ENCODE measurements at places on chromosomes 5 and 9.
A peak's percentile ranks its signal among the peaks of the same experiment; 100 is the strongest.

DNA sequence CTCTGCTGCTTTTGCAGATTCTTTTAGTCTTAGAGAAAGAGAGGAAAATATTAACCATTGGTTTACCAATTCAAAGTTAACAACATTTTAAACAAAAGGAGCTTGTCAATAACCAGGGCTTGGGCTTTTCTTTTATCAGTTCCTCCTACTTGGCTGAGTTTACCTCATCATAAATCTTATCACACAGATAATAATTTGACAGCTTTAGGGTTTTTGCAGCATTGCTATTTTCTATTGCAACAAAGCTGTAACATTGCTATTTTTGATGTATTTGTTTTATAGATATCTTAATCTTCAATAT lies 9.8 kb upstream of the ABL1 start:
- no peak for DNase-seq

GRCh38 chr9:83655433-83655832 lies 32.5 kb downstream of the IDNK start:
- DNase-seq = no peak

DNA sequence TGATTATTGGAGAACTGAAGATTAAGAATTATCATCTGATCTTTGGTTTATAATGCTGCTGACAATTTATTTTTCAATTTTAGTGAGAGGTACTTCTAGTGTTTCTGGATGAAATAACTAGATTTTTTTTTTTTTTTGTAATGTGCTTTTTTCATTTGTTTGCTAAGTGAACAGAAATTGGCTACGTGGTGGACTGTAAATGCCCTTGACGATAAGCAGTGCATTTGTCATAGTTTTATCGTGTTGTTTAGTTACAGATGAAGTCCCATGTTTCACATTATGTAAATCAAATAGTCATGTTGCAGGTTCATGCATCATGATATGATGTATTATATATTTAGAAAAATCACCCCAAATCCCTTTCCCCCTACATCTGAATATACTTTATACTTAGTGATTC lies 81.0 kb downstream of the ADAMTS19 start:
- no peak for DNase-seq

- DNase-seq = peak; percentile 12
These were observed 46.2 kb downstream of the MCTP1 start for GRCh38 chr5:95238560-95239325.

- peak; percentile 98 for DNase-seq
These were observed 132.9 kb upstream of the NR3C1 start for GRCh38 chr5:143536364-143536763.

DNA sequence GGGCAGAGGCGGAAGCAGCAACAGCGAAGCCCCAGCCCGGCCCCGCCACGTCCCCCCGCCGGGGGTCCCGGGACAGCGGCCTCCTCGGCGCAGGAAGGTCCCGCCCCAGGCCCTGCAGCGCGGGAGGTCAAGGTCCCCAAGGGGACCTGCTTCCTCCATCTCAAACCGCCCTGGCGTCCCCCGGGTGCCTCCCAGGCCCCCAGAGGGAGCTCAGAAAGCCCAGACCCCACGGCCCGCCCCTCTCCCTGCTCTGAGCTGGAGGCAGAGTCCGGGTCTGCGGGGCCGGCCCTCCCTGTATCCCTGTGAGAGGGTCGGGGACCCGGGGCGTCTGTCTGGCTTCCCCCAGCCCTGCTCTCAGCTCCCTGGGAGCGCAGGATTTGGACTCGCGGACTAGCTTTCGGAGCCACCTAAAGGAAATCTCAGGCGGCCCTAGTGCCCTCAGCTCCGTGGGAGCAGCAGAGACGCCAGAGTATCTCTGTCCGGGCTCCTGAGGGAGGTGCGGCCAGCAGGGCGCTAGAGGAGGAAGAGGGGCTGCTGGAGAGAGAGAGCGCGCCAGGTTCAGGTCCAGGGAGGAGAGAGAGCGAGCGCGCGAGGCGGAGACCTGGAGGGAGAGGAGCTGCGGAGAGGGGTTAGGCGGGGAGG lies 30.7 kb downstream of the EXOC3 start:
- no peak for DNase-seq

- DNase-seq = no peak
These were observed 2.5 kb upstream of the TMEM174 start for GRCh38 chr5:73170522-73170921.

- no peak for DNase-seq
These were observed 17.6 kb downstream of the NSUN2 start for GRCh38 chr5:6615034-6615815.

DNA sequence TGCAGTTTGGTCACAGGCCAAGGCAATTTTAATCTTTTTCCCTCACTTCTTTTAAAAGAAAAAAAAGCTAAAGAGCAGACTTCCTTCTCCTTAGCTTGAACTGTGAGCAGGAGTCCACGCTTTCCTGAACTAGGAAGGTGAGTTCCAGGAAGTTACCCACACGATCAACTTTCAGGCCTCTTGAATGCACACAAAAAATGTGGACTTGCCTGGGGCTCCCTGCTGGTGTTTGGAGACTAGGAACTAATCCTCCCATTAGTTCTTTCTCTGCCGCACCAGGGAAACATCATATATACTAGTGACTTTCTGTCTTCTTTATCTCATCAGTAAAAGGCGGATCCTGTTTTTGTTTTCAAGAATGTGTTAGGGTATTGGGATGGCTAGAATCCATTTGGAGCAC lies 240.0 kb downstream of the GOLPH3 start:
- DNase-seq = no peak

GRCh38 chr5:122192497-122193496 lies 63.5 kb downstream of the ZNF474 start:
- peak; percentile 50 for DNase-seq

GRCh38 chr5:138180183-138180782 lies 1.4 kb downstream of the KIF20A start:
- peak; percentile 21 for DNase-seq

DNA sequence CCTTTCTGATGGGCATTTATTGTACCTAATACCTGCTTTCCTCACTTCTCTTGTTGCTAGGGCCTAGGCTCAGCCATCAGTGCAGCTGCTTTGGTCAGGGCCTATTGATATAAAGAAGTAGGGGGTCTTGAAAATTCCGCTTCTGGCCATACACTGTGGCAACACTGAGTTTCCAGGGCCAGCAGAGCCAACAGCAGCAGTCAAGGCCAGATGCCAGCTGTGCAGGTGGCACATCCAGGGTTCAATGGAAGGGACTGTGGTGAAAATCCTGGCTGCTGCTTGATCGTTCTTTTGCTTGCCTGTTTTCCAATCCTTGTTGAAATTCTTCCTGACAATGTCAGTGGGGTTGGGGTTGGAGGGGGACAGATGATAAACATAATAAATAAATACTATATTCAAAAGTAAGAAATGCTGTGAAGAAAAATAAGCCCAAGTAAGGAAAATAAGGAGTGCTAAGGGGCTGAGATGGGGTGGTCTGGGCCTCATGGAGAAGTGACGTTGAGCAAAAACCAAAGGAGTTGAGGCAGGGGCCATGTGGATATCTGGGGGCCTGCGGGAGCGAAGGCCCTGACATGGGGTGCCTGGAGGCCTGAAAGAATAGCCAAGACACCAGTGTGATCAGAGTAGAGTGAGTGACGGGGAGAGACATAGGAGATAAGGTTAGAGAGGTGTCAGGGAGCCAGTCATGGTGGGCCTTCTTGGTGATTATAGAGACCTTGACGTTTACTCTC lies 91.0 kb upstream of the ALDH1B1 start:
- no peak for DNase-seq

DNA sequence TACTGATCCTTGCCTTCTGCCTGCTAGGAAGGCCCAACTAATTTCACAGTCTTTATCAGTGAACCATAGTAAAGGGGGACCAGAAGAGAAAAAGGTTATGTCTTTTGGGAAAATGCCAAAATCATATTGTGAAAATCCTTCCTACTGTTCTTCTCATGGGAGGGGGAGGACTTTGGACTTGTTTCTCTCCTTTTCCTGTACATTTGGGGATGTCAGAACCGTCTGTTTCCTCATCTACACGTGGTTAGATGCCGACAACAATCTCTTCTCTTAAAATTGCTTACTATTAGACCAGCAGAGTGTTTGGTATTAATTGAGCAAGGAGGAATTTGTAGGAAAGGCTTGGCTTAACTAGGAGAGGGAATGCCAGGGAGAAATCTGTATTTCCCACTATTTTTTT lies 77.2 kb downstream of the TMC1 start:
- no peak for DNase-seq

DNA sequence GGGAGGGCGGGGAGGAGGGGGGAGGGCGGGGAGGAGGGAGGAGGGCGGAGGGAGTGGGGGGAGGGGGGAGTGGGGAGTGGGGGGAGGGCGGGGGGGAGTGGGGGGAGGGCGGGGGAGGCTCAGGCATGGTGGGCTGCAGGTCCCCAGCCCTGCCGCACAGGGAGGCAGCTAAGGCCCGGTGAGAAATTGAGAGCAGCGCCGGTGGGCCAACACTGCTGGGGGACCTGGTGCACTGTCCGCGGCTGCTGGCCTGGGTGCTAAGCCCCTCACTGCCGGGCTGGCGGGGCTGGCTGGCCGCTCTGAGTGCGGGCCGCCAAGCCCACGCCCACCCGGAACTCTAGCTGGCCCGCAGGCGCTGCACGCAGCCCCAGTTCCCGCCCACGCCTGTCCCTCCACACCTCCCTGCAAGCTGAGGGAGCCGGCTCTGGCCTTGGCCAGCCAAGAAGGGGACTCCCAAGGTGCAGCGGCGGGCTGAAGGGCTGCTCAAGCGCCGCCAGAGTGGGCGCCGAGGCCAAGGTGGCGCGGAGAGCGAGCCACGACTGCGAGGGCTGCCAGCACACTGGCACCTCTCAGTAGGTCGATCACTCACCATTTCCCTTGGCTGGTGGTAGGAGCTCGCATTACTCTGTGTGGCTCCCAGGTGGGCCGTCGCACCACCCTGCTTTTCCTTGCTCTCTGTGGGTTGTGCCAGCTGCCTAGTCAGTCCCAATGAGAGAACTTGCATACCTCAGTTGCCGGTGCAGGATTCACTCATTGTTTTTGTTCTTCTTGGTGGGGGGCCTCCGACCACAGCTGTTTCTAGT lies 160.2 kb downstream of the CNTLN start:
- DNase-seq = no peak

GRCh38 chr5:92313385-92313784 lies 930.3 kb upstream of the ARRDC3 start:
- DNase-seq = no peak

DNA sequence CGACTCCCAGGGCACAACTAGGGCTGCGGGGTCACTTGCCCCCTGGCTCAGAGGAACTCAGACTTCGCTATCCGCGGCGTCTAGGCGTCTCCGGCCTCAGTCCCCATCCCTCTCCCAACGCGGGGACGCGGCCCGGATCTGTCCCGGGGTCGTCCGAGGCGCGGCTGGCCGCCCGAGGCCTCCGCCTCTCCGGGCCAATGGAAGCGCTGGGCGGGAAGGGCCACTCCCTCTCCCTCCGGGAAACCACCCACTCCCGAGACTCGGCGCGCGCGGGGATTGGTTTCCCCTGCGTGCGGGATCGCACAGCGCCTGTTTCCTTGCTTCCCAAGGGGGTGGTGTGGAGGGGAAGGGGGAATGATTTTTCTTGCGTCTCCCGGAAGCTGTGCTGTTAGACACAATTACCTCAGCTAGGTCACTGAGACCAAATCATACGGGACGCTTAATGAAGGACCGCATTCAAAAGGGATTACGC lies 38.3 kb downstream of the NR2F1 start:
- no peak for DNase-seq

- DNase-seq = no peak
These were observed 384.6 kb downstream of the SH3GL2 start for GRCh38 chr9:17963498-17963897.

GRCh38 chr5:154966081-154966841 lies 25.4 kb downstream of the MRPL22 start:
- no peak for DNase-seq

DNA sequence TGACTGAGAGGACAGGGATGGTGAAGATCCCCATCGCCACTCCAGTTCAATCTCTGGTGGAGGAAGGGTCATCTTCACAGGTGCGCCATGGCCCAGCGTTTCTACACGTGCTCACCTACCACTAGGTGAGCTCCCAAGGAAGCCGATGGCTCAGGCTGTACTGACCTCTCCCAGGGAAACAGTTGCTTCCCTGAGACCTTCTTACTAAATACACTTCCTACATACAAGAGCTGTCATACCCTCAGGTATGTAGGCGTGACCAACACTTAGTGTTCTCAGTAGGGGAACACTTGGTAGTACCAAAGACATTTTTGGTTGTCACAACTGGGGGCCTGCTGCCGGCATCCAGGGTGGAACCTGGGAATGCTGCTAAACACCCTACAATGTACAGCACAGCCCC lies 75.2 kb downstream of the TENT4A start:
- no peak for DNase-seq

- DNase-seq = peak; percentile 35
These were observed 26.2 kb downstream of the RAD23B start for GRCh38 chr9:107309271-107309670.

DNA sequence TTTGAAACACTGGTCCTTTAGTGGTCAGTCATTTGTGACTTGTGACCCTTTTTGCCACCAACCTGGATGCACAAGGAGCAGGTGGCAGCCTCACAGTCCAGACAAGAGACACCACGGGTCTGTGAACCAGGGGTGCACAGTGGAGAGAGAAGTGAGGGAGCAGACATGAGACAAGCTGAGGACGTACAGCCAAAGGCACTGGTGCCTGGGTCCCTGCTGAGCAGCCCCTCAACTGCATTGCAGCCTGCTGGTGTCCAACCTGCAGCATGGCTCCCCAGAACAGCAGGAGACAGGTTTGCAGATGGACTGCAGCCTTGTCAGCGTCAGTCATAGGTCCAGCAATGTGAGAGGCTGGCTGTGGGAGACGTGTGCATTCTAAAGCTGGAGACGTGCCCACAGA lies 124.2 kb upstream of the FSTL4 start:
- no peak for DNase-seq

GRCh38 chr5:133819977-133820471 lies 148.4 kb downstream of the C5orf15 start:
- no peak for DNase-seq

DNA sequence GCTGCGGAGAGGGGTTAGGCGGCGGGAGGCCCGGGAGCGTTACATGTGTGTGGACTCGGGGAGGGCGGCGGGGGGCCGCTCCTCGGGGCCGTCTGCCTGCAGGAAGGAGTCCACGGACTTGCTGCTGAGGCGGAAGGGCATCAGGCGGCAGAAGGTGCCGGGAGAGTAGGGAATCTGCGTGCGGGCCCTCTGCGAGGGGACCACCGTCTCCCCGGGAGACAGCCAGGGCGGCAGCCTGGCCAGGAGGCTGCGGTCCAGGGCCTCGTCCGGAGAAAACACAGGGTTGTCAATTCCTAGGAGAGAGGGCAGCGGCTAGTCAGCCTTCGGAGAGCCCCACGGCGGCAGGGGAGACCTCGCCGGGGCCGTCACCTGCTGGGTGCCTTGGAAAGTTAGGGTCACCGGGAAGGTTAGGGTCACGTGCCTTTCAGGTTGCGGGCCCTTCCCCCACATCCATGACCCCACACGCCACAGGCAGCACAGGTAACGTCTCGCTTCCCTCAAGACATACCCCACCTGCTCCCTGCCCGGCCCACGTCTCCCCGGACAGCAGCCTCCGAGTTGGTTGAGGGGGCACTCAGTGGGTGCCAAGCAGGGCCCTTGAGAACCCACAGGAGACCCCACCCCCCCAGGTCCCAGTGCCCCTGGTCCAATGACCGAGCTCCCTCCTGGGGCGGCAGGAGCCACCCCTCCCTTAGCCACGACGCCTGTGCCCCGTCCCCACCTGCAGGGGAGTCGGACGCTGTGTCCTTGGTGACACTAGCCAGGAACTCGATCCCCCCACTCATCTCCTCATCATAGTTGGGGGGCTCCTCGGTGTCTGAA lies 32.1 kb downstream of the EXOC3 start:
- no peak for DNase-seq

- DNase-seq = no peak
These were observed 1.5 kb downstream of the NKD2 start for GRCh38 chr5:1010181-1010510.
